ENCODE measurements at places on chromosomes 6 and 20.

DNA sequence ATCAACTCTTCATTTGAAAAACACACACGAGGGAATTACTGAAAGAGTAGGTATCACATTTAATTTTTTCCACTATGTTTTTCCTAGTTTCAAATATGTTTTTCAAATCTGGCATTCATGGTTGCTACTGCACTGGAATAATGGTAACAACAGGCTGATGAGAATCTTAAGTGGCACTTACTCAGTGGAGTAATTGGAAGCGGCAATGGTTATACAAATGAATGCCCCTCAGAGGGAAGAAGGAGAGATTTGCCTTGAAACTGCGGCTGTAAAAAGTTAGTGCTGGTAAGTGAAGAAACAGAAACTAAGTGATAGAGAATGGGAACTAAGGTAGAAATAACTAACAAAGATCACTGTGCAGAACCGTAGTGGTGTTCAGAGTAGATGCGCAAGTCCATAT lies 41.0 kb upstream of the PDE7B start:
- no peak for DNase-seq

GRCh38 chr20:51298141-51298749 lies 244.3 kb downstream of the NFATC2 start:
- DNase-seq: no peak

DNA sequence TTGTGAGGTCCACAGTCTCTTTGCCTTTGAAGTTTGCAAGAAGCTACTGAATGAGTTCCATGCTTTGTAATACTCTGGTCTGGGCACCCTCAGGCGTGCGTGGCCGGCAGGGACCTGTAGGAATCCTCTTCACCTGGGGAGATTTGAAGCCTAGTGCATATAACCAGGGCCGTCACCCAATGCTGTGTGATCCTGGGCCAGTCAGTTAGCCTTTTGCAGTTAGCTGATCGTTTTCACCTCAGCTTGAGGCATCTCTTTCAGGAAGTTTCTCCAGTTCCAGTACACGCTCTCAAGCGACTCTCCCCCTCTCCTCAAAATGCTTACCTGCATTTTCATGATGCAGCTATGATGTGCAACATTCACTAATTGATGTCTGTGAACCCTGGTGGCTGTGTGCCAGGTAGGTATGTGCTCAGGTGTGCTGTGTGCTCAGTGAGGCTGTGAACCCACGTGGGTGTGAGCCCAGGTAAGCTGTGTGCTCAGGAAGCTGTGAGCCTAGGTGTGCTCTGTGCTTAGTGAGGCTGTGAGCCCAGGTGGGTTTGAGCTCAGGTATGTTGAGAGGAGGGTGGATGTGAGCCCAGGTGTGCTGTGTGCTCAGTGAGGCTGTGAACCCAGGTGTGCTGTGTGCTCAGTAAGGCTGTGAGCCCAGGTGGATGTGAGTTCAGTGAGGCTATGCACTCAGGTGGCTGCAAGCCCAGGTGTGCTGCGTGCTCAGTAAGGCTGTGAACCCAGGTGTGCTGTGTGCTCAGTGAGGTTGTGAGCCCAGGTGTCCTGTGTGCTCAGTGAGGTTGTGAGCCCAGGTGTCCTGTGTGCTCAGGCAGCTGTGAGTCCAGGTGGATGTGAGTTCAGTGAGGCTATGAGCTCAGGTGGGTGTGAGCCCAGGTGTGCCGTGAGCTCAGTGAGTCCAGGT lies 120.4 kb downstream of the PHACTR3 start:
- DNase-seq: no peak

GRCh38 chr20:24948939-24949679 lies at the start of gene CST7:
TSS of gene CST7 (plus strand) at chr20:24949269. CDS start at chr20:24949506, 237 bp downstream.
- DNase-seq: peak; percentile 93

DNA sequence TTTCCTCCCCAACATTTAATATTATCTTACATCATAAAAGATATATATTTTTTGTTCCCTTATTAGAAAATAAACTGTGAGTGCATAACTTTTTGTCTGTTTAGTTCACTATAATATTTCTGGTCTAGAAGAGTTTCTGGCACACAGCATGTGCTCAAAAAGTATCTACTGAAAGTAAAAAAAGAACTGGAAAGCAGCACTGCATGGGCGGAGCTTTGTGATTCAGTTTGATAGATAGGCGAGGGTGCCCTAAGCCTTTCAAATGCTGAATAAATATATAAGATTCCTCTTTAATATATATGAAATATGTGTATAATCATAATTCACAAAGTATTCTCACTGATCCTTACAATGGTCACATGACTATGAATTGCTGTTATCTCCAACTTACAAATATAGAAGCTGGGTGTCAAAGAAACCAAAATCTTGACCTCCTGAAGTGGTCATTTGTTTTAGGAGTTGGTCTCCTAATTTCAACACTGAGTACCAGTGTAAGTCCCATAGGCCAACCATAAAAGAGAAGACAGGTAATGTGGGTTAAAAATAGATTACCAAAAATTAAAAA lies 50.8 kb downstream of the OR2B2 start:
- DNase-seq: no peak

- DNase-seq: no peak
These were observed 421.1 kb upstream of the KHDRBS2 start for GRCh38 chr6:62707156-62707555.

DNA sequence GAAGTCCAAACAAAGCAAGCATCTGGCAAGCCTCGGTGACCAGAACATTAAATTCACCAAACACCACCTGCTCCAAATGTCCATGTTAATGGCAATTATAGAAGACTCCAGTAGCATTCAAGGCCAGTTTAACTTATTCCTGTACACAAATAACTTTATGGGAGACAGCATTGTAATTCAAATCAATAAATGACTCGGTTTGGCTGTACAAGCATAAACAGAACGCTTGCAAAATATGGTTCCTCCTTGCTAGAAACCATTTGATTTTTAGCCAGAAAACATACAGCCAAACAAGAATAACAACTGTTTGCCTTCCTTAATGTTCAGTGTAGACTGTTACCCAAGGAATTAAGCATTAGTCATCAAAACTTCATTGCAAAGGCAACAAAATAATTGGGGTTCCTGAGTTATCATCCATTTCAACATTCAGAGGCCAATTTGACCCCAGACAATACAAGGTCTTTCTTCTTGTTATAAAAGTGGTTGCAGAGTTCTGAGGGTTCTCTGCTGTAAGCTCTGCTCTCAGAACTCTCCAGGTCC lies 125.1 kb downstream of the BFSP1 start:
- DNase-seq: no peak

GRCh38 chr6:75492386-75493153 lies 1.0 kb downstream of the FILIP1 start:
- DNase-seq: no peak

DNA sequence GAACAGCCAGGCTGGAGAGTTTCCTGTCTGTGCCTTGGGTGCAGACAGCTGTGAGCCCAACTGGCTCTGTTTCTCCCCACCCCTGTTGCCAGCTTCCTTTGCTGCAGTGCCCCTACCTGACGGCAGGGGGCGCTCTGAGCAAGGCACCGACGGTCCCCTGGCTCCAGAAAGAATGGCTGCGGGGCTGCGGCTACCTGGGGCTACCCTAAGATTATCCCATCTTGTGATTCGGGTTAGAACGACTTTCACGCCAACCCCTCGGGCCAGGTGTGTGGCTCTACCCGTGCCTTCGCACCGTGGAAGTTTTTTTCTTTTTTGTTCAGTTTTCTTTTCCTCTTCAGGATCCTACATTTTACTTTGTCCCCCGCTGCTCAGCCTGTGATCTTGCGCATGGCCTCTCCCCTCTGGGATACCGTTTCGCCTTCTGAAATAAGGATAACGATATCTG lies 33.4 kb upstream of the AAR2 start:
- peak; percentile 84 for DNase-seq

DNA sequence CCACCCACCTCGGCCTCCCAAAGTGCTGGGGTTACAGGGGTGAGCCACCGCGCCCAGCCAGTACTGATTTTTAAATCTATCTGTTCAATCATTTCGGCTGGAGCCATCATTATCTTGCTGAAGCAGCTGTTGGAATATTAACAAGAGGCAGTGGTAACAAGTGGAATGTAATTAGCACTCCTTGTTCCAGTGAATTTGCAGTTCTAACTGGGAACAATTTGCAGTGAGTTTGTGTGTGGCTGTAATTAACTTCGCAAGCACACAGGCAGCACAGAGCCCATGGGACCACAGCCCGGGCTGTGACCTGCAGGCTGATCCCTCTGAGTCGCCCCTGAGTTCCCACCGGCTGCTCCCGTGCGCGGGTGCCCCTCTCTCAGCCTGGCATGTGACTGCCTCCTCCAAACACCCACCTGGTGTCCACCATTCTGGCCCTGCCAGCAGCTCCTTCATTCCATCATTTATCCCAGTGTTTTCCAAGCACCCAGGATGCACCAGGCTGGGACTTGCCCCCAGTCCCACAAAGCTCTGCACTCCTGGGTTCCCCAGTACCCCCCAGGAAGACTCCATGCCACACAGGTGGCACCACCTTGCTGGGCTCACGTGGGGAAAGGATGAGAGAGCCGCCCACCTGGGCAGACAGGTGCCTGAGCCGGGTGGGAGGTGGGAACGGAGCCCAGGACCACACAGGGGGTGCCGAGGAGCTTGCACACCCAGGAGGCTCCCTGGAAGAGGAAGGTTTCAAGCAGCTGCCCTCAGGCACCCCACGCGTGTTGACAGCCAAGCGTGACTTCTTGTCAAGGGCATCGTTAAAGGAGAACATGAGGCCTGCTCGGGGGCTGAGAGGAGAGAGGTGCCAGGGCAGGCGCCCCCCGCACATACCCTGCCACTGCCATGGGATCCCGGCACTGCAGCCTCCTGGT lies 75.2 kb downstream of the YTHDF1 start:
- no peak for DNase-seq

GRCh38 chr20:32582659-32583580 lies 2.2 kb downstream of the NOL4L start:
- DNase-seq: peak; percentile 51

GRCh38 chr6:38078671-38079070 lies 259.1 kb downstream of the ZFAND3 start:
- DNase-seq: no peak

- DNase-seq: no peak
These were observed 180.6 kb downstream of the PTPRK start for GRCh38 chr6:128339635-128340450.

- DNase-seq: no peak
These were observed 292.5 kb upstream of the ZNF337 start for GRCh38 chr20:25989196-25989595.

DNA sequence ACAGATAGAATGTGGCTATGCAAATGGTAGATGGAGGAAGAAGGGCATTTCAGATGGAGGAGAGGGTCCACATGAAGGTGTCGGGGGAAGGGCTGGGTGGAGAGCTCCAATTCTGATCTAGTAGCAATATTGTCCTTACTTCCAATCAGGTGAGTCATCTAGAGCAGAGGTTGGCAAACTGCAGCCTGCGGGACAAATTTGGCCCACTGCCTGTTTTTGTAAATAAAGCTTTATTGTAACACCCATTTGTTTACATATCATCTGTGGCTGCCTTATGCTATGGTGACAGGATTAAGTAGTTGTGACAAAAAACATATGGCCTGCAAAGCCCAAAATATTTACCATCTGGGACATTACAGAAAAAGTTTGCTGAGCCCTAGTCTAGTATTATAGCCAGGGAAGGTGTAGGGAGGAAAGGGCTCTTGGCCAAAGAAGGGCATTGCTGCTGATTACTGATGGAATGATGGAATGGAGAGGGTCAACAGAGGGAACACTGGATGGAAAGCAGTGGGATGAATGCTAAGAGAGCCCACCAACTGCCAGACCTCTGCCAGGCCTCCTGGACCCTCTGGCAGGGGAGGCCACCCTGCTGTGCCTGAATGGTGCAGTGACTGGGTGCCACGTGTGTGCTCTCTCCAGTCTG lies 79.8 kb downstream of the SLC22A23 start:
- no peak for DNase-seq

GRCh38 chr6:14021449-14021848 lies 96.1 kb upstream of the CD83 start:
- no peak for DNase-seq

DNA sequence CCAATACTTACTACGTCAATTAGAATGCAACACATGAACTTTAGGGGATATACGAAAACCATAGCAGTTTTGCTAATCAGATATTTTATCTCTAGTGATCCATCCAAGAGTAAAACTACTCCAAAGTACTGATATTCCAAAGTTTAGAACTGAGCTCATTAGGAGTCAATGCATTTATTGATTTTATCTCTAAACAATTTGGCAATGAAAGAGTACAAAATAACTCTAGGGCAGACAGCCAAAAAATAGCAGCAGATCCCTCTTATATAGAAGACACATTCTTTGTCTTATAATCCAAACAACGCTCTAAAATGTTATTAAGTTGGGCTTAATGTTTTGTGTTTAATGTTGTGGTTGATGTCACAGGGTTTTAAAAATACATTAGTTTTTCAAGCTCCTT lies 923.9 kb upstream of the MAN1A1 start:
- DNase-seq: no peak

- DNase-seq: no peak
These were observed 9.3 kb downstream of the CYP21A2 start for GRCh38 chr6:32047539-32047854.

DNA sequence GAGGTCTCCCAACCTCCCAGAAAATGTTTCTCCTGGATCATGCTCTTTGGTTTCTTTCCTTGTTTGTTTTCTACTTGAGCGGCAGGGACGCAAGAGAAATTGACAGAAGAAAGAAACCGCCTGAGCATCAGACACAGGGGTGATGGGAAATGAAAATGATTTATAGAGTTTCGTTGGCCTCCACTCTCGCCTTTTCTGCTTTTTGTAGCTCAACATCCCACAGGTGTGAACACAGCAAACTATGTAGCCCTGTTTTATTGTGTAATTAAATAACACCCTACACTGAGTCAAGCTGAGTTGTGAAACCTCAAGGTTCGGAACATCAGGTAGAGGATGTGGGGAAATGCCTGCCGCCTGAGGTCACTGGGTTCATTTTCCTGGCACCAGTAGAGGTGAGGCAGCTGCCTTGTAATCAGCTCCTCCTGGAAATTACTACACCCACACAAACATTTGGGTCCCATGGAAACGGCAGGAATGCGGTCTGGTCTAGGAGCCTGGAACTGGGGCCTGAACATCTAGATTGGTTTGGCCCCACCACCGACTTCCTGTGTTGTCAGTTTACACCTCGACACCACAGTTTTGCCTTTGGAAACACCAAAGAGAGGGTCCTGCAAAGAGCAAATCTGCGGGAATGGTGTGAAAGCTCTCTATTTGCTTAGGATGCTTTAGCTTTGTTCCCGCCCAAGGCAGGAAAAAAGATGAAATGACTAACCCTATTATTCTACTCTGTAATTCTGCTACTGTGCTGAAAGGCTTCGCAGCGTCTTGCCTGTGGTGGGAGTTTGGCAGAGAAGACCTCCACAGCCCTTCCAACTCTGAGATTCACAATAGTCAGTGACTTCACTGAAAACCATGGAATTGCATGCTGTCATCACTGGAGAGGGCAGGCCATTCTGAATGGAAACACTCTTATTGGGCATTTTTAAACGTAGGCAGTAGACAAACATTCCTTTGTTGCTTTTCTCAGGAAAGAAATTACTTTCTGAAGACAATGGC lies 53.0 kb downstream of the ADAT2 start:
- peak; percentile 12 for DNase-seq

GRCh38 chr6:89784838-89785237 lies 34.8 kb downstream of the MDN1 start:
- DNase-seq: no peak
